AML-193 (cell line): ENCODE measurements at places on chromosomes 6 and 20.

DNA sequence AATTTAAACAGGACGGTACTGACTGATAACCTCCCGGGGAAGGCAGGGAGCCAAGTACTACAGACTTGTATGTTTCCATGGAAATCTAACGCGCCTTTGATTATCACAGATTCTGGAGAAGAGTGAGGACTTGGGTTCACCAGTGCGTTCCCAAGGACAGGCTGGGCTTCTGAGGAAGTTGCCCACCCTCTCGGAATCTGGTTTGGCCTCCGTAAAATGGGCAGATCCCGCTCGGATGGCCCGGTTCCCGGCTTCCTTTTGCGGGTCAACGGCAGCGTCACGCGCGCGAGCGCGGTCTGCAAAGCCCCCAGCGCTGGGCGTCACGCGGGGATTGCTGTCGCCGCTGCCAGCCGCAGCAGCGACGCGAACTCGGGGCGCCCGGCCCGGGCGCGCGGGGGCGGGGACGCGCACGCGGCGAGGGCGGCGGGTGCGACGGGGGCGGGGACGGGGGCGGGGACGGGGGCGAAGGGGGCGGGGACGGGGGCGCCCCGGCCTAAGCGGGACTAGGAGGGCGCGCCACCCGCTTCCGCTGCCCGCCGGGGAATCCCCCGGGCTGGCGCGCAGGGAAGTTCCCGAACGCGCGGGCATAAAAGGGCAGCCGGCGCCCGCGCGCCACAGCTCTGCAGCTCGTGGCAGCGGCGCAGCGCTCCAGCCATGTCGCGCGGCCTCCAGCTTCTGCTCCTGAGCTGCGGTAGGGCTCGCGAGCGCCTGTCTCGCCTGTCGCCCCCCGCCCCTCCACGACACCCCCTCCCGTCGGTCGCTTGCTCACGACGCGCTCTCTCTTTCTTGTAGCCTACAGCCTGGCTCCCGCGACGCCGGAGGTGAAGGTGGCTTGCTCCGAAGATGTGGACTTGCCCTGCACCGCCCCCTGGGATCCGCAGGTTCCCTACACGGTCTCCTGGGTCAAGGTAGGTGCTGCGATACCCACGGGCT is at the start of gene CD83:
TSS of gene CD83 (plus strand) at position 615 of the 933 bp plus-strand sequence. CDS start at position 655, 40 bp downstream.
- DNase-seq: peak; percentile 84

DNA sequence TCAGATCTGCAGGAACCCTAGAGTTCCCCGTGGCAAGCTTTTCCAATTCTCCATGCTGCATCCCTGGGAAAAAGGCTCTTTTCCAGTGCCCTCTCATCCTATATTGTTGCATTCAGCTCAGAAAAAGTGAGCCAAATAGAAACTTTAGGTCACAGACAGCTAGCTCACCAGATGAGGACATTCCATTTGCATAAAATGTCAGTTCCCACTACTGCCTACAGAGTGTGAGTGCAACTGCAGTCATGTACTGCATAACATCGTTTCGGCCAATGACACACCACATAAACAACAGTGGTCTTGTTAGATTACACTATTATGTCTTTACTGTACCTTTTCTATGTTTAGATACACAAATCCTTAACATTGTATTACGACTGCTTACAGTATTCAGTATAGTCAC is 8.6 kb downstream of the HS3ST5 start:
- no peak for DNase-seq

GRCh38 chr6:30363459-30363858 is 18.5 kb downstream of the RPP21 start:
- DNase-seq: no peak

DNA sequence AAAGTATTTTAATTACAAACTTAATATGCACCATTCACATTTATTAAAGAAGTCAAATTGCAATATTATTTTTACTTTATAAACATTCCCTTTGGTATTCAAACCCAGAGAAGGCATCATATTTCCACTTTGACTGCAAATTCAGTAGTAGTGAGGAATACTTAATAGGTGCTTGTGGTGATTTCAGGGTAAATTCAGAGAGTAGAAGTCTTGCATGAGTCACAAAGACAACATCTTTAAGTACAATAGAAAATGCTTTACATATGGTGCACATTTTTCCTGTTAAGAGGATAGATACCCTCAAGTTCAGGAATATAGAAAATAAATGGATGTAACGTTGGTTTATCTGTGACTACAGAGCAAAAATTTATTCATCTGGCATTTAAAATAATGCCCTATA is 390.2 kb downstream of the TENT5A start:
- no peak for DNase-seq

GRCh38 chr6:133683606-133684005 is 205.3 kb upstream of the TCF21 start:
- DNase-seq: no peak

DNA sequence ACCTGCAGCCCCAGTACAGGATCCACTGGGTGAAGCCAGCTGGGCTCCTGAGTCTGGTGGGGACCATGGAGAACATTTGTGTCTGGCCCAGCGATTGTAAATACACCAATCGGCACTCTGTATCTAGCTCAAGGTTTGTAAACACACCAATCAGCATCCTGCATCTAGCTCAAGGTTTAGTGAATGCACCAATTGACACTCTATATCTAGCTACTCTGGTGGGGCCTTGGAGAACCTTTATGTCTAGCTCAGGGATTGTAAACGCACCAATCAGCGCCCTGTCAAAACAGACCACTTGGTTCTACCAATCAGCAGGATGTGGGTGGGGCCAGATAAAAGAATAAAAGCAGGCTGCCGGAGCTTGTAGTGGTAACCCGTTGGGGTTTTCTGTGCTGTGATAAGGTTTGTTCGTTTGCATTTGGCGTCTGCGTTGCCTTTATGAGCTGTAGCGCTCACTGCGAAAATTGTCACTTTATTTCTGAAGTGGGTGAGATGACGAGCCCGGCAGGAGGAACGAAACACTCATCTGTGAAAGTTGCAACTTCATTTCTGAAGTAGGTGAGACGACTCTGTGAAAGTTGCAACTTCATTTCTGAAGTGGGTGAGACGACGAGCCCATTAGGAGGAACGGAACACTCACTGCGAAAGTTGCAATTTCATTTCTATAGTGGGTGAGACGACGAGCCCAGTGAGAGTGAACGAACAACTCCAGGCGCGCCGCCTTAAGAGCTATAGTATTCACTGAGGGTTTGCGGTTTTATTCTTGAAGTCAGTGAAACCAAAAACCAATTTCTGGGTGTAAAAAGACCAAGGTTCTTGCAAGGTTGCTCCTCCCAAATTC is 31.1 kb downstream of the SERPINB6 start:
- DNase-seq: peak; percentile 11

DNA sequence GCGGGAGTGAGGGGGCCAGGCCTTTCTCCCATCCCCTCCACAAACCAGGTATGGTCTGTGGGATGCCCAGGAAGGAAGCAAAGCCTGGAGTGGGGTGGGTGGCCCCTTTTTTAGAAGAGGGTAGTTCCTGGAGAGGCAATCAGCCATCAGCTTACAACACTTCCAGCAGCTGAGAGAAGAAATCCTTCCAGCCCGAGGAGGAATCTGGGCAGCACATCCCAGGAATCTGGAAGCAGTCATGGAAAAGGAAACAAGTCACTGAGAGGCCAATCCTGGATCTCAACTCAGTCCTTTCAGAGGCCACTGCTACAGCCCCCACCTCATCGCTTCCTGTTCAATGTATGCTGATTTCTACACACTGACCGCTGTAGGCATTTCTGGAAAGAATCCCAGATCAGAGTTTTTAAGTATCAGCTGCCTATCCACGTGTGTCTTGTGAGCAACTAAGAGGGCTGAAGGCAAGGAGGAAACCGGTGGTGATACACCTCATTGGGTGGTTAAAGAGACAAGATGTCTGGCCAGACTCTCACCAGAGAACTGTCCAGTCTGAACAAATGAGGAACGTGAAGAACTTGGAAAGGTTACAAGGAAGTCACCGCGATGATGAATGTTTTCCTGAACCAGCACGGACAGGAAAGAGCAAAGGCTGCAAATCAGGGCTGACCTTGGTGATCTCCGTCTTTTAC is 92.9 kb upstream of the SHLD1 start:
- peak; percentile 77 for DNase-seq

DNA sequence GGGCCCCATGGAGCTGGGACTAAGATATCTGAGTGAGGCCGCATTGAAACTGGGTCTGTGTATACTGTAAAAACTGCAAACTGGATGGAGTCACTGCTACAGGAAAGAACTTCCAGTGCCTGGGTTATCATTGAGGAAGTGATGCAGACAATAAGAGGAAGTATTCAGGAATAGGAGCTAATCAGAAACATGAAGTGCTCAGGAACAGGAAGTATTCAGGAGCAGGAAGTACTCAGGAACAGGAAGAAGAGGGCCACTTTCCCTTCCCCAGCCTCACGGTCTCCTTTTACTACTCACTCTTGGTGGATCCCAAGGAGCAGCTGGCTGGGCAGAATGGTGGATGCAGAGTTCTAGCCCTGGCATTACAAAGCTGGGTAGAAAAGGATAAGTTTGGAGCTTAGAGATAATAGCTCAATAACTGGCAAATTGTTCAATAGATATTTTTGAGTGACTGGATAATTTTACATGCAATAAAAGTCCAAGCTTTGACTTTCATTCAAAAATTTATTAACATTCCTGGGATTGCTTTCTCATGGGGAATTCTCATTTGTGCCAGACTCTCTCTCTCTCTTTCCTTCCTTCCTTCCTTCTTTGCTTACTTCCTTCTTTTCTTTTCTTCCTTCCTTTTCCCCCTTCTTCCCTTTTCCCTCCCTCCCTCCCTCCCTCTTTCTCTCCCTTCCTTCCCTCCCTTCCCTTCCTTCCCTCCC is 82.2 kb upstream of the PAX1 start:
- DNase-seq: peak; percentile 16

- DNase-seq: no peak
Observed at GRCh38 chr6:119672725-119673124, 323.2 kb upstream of the MAN1A1 start.

DNA sequence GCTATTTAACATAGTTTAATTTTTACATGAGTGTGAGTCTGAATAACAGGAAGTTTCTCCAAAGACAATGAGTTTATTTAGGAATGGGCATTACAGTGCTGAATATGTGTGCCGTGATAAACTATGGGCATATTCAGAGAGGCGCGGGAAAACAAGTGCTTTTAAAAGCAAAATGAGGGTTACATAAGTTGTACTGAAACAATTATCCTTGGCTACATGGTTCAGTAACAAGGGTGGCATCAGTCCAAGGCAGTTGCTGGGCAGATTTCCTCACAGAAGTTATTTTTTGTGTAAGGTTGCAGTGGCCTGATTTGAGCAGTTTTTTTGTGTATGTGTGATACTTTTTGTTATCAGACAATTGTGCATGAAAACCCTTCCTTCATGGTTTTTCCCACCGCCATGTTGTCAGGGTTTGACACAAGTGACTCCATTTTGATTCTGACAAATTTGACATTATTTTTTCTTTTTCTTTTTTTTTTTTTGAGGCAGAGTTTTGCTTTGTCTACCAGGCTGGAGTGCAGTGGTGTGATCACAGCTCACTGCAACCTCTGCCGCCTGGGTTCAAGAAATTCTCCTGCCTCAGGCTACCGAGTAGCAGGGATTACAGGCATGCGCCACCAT is 22.3 kb upstream of the PXDC1 start:
- no peak for DNase-seq

DNA sequence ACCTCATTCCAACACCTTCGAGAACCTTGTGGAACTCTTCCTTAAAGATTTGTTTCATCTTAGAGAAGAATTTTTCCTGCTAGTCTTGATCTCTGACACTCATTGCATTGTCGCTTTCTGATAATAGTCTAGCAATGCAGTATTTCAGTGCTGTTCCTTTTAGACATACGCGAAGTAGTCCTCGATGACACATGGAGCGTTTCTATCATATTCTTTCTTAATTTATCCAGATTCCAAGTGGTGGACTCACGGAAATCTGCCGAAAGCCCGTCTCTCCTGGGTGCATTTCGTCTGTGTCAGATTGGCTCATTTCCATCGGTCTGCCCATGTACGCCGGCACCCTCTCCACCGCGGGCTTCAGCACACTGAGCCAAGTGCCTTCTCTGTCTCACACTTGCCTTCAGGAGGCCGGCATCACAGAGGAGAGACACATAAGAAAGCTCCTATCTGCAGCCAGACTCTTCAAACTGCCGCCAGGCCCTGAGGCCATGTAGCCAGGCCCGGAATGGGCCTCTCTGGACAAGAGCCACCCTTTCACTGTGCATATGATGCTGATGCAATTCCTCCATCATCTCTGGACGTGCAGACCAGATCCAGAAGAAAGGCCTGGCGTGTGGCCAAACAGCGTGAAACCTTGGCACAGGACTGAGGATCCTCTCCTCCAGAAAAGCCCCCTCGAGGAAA is 198.6 kb upstream of the UST start:
- no peak for DNase-seq

- no peak for DNase-seq
Observed at GRCh38 chr6:95120984-95121383, 456.4 kb upstream of the MANEA start.

DNA sequence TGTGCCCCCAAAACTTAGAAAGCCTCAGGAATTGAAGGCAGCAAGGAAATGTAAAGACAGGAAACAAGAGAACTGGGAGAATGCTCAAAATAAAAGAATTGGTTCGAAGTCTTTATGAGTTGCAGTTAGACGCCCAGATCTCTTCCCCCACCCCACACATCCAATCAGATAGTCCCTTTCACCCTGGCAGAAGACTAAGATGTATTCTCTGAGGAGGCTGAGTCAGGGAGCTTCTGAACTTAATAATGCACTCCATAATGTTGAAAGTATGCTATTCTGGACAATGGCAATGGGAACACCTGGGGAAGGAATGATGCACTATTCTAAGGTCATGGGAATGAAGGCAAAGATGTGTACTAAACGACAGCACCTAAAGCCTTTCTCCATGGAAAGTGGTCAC is 173.6 kb downstream of the MTFR2 start:
- DNase-seq: no peak

DNA sequence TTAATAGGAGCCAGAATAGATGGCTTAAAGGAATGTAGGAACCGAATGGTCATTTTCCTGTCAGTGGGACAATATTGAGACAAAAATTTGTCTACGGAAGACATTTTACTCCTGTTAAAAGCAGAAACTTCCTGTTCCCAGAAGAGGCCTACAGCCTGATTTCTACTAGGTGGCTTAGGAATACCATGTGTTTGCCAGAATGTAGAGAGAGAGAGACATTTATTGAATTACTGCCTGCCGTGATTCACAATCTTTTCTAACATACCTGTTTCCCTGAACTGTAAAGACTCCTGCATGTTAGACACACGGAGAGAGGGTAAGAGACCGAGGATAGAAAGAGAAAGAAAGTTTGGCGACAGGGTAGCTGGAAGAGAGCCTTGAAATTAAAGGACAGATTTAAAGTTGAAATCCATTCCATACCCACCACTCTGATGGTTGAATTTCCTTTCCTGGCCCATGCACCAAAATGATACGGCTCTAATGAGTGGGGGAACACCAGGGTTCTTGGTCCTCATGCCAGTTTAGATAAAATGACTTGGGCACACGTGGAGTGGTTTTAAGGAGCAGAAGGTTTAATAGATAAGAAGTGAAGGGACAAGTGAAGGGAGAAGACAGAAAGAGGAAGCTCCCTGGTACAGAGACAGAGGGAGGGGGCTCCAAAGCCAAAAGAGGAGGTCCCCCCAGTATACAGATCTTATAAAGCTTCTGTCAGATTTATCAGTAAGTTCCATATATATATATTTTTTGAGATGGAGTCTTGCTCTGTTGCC is 22.5 kb downstream of the NCOA3 start:
- DNase-seq: no peak

GRCh38 chr6:83536034-83536646 is 23.8 kb downstream of the PRSS35 start:
- DNase-seq: peak; percentile 65
